NCI-H2081 (cell line): ENCODE measurements at places on chromosomes 13 and 19.

DNA sequence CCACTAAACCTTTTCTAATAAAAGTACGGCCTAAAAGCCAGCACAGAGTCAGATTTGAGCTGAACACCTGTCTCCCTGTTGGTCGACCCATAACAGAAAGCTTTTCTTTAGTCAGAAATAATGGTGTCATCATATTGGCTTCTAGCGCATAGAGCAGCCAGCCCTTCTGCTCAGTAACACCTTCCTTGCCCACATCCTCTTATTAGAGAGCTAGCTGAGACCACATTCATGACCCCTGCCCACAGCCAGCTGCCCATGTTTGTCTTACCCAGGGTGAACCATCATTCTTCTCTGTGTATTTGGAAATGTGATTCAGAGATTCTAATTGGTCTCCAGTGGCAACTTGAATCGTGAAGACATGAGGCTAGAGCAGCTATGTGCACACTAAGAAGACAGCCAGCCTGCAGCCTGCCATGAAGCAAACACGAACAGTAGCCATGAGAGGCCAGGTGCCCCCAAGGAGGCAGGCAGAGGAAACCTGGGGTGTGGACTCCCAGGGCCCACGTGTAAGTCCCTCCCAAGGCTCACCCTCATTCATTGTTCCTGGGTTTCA is 82.3 kb upstream of the PDCD5 start:
- DNase-seq: no peak

- no peak for DNase-seq
Observed at GRCh38 chr19:7442423-7442822, 46.4 kb downstream of the PEX11G start.

DNA sequence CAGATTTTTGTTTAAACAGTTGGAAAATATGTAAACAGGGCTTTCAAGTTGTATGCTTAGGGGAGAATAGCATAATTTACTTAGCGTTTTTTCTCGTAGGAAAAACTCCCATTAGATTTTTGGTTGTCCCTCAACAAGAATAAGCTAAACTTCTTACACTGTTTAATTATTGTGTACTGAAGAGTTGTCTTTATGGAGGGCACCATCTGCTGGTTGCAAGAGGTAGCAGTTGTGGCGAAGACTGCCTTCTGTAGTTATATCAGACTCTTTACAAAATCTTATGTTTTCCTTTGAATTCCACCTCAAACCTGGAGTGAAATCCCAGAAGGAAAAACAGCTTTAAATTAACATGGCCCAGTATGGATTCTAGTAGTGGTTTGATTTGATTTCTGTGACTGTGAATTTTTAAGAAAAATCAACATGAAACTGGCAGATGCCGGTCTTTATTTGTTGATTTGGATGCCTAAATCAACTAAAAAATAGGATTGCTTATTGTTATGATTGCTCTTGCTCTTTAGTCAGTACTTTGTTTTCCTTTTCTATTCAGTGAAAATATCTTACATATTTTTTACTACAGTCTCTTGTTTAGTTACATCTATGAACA is 53.4 kb downstream of the PDS5B start:
- peak; percentile 46 for DNase-seq

DNA sequence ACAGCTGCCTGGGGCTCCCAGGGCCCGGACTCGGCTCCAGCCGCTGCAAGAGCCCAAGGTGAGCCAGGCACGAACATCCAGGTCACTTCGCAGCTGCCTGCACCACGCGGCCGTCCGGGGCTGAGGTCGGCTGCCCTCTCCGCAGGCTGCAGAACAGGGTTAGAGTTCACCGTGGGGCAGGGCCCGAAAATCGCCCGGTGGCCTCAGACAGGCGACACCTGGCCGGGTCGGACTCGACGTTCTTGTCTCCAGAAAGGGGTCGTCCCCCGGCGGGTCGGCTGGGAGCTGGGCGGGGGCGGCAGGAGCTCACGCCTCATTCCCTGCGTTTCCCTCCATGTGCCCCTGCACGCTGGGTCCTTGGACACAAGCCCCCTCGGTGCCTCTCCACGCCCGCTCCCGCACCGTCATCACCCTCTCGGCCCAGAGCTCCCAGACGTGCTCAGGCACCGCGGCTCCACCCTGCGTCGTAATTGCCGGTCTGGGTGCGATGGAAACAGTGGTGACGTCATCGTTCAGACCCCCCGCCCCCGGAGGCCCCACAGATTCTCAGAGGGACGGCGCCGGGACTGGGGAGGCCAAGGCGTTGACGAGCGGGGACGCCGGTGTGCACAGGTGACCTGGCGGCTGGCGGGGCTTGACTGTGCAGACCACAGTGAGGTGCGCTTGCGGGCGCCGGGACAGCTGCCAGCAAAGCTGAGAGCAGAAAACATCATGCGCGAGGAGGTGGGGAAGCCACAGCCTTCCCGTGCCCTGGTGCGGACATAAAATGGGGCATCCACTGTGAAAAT is 4.0 kb upstream of the GRIN3B start:
- DNase-seq: peak; percentile 58

- DNase-seq: no peak
Observed at GRCh38 chr19:3844596-3844995, 24.2 kb downstream of the ZFR2 start.

- DNase-seq: no peak
Observed at GRCh38 chr13:40261336-40261735, 405.1 kb downstream of the FOXO1 start.

DNA sequence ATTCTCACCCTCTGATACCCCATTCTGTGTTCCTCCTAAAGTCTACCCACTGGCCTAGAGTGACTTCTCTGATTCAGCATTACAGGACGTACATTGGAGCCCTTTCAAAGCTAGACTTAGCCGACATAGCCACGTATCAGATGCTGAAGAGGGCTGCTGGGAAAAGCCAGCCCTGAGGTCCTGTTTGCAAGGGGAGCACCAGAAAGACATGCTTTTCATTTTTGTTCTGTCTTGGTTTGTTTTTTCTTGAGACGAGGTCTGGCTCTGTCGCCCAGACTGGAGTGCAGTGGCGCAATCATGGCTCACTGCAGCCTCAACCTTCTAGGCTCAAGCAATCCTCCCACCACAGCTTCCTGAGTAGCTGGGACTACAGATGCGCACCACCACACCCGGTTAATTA is 6.3 kb upstream of the ZSWIM4 start:
- no peak for DNase-seq

GRCh38 chr13:76474356-76474755 is 411.8 kb downstream of the KCTD12 start:
- DNase-seq: no peak

DNA sequence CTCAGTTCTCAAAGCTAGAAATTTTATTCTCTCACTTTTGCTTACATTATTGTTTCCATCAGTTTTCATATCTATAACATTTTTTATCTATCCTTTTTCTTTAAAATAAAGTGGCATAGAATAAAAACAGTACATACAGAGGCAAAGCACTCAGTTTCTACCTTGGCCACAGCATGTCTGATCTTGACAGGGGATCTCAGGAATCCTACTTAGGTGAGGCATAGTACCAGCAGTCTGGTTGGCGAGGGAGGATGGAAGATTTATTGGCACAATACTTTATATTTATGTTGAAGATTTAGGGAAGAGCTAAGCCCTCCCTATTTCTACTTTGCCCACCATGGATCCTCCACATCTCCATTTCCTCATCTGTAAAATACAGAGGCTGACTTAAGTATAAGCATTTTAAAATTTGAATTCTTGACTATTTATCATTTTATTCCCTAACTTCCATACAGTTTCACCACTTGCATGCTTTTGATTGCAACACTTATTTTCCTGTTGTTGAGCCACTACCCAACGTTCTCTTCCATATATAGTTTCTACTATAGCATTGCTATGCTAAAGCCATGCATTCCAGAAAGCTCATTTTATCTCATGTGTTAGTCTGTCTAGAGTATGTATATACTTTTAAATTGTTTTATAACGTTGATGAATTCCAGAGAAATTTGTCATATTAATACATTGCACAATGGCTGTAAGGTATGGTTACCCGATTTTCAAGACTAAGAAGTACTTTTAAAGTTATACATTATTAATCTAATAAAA is 506.7 kb downstream of the KCTD12 start:
- DNase-seq: no peak

DNA sequence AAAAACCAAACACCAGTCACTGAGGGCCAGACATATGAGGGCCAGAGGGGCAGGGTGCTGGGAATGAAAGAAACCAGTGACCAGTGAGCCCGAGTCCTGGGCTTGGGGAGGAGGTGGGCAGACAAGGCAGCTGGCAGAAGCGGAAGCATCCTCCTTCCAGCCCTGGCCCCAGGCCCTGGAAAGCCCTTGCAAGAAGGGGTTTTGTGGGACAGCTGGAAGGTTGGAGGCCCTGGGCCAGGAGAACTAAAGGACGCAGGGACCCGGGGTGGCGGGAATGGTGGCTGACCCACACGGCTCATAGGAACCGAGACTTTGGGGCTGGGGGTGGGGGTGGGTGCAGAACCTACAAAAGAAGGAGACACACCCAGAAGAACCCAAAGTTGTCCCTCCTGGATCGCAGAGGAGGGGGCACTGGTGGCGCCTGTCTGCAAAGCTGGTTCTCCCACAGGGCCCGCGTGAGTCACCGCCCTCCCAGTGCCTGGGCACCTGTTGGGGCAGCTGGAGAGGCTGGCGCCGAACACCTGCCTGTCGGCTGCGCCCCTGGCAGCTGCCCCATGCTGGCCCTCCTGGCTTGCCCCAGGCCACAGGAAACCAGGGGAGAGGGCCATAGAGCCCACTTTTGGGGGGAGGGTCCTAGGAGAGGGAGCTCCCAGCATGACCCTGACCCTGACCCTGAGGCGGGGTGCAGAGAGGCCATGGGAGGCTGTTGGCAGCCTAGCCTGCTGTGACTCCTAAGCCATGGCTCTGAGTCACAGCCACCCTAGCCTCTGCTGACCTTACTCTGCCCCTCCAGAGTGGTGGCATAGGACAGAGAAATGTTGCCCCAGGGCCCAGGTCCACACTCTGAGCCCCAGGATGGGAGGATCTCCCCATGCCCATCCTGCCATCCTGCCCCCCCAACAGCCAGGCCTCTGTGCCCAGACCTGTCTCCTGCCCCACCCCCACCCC is 802 bp downstream of the DMPK start:
- peak; percentile 82 for DNase-seq

- DNase-seq: no peak
Observed at GRCh38 chr13:37427843-37428494, 170.6 kb downstream of the POSTN start.

GRCh38 chr13:99608345-99608744 is 107.1 kb downstream of the TM9SF2 start:
- no peak for DNase-seq

DNA sequence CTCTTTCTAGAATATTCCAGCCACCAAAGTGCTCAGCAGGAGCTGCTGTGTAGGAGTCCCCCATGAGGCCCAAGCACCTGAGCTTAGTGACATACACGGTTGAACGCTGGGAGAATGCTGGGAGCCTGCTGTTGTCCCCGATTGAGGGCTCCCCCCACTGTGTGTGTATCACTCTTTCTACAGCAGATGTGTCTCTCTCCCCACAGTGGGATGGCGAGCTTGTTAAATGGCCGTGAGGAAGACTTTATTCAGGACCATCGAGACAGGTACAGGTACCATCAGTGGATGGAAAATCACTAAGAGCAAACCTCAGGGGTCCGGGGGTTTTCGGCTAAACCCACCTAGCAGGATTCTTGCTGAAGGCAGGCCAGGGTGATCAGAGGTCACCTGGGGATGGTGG is 22.7 kb downstream of the EPN1 start:
- DNase-seq: no peak

DNA sequence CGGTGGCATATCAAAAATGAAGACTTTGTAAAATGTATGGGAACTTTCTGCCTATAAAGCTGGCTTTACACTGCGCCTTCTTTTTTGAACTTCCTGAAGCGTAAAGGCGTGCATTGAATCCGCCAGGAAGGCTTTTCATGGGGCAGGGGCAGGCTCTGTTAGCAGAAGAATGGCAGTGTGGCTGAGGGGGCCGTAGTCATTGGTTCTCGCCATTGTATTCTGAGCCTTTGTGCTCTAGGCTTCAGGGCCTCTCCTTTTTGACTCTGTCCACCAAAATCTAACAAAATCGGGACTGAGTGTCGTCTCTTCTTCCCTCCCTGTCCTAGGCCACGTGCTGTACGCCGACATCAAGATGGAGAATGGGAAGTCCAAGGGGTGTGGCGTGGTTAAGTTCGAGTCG is 14.1 kb downstream of the PRAM1 start:
- DNase-seq: no peak

- no peak for DNase-seq
Observed at GRCh38 chr13:61258185-61258584, 157.5 kb downstream of the PCDH20 start.

GRCh38 chr19:33428627-33429125 is 55.2 kb downstream of the CEBPG start:
- no peak for DNase-seq

GRCh38 chr19:49932731-49933131 is 3.4 kb upstream of the NUP62 start:
- DNase-seq: no peak

GRCh38 chr13:66565279-66565678 is 664.9 kb downstream of the PCDH9 start:
- no peak for DNase-seq

DNA sequence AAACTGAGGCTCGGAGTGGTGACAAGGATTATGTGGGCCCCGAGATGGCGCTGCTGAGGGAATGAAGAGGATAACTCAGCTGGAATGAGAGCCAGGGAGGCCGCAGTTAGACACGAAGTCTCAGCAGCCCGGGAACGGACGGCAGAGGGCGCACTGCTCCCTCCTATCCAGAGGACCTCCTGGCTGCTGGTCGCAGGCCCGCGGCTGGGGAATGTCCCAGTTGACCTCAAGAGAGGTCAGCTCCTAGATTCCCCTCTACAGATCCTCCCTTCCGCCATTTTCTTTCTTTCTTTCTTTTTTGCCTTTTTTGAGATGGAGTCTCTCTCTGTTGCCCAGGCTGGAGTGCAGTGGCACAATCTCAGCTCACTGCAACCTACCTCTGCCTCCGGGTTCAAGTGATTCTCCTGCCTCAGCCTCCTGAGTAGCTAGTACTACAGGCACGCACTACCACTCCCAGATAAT is 24.1 kb upstream of the ASPDH start:
- DNase-seq: peak; percentile 67

DNA sequence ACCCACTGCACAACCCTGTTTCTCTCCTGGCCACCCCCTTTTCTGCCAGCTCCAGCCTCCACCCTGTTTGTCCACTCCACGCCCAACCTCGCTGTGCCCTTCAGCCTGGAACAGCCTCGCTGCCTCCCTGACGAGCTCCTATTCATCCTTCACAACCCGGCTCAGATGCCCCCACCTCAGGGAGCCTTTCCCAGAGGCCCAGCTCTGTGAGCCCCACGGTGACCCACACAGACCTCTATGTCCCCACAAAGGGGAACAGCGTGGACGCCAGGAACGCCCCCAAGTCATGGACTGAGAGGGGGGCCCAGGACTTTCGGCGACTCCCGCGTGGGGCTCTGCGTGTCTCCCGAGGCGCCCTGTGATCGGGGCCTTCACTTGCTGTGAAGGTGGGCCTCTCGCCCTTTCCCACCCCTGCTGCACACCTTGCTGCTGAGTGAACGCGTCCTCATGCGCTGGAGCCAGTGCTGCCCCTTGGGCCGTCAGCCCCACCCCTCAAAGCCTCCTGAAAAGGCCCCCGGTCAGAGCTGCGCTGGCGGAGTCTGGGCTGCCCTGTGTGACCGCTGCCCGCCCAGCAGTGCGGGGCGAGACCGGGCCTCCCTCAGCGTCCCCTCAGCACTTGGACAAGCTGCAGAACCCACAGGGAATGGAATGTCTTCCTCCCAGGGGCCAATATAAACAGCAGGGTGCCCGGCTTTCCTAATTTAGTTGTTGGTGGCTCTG is 40.0 kb downstream of the ADPRHL1 start:
- no peak for DNase-seq

- no peak for DNase-seq
Observed at GRCh38 chr13:40508127-40508526, 158.3 kb downstream of the FOXO1 start.
